Smooth muscle cell of trachea (primary cell): ENCODE measurements at places on chromosomes 16 and 17. TPM values are rescaled to one million over a fixed set of nuclear protein-coding genes. Genes with fewer than 3 reads are reported as not detected.

KPNA2 gene
- 52.4 and 142 TPM in 2 replicates for total RNA-seq

TPSG1 gene
- total RNA-seq: not detected in 2 replicates

CRYM gene
- 1.6 and 2.3 TPM in 2 replicates for total RNA-seq

ANKRD40CL gene
- total RNA-seq: not detected in 2 replicates

KRT14 gene
- 0.17 and 3.1 TPM in 2 replicates for total RNA-seq

LGALS9C gene
- not detected in 2 replicates for total RNA-seq

HIC1 gene
- total RNA-seq: 61.8 and 98.9 TPM in 2 replicates

PIRT gene
- total RNA-seq: not detected in 2 replicates

CCDC47 gene
- total RNA-seq: 65.5 and 71.6 TPM in 2 replicates

PMP22 gene
- 96.4 and 139 TPM in 2 replicates for total RNA-seq

ABCC11 gene
- 0.33 and 0.44 TPM in 2 replicates for total RNA-seq

OR1F1 gene
- not detected in 2 replicates for total RNA-seq

DNAH9 gene
- not detected in 2 replicates for total RNA-seq

AOC3 gene
- total RNA-seq: 1.3 and 1.5 TPM in 2 replicates

CD300E gene
- total RNA-seq: not detected in 2 replicates

ELOB gene
- total RNA-seq: 303 and 308 TPM in 2 replicates

CLDN6 gene
- total RNA-seq: 0.15 TPM in 1 of 2 replicates, not detected in the other

TM4SF5 gene
- not detected in 2 replicates for total RNA-seq

KRTAP2-3 gene
- total RNA-seq: not detected in 2 replicates

COX4I1 gene
- total RNA-seq: 399 and 413 TPM in 2 replicates

PTX4 gene
- total RNA-seq: 0.29 TPM in 1 of 2 replicates, not detected in the other

GPR139 gene
- not detected in 2 replicates for total RNA-seq

GLP2R gene
- total RNA-seq: under 0.01 TPM in 2 replicates

KRTAP4-1 gene
- not detected in 2 replicates for total RNA-seq

DNAAF1 gene
- total RNA-seq: under 0.01 and 0.33 TPM in 2 replicates

CA7 gene
- not detected in 2 replicates for total RNA-seq

SLC12A3 gene
- not detected in 2 replicates for total RNA-seq

RNF43 gene
- under 0.01 TPM in 2 replicates for total RNA-seq
